COR-L47 (cell line): ENCODE measurements at places on chromosomes 7 and 10.

DNA sequence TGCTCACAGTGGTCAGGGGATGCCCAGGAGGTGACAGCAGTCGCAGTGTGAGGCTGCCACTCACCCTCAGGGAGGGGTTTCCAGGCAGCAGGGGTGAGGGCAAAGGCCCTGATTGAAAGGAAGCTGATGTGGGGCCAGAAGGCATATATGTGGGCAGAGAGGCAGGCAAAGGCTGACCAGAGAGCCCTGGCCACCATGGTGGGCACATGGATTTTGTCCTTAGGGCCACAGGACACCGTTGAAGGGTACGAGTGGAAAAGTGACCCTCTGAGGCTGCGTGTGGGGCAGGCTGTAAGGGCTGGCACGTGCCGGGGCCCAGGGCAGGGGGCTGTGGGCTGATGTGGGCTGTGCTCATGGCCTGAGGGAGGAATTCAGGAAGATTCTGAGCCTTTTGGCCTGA lies 57.5 kb upstream of the ZNF32 start:
- no peak for DNase-seq

DNA sequence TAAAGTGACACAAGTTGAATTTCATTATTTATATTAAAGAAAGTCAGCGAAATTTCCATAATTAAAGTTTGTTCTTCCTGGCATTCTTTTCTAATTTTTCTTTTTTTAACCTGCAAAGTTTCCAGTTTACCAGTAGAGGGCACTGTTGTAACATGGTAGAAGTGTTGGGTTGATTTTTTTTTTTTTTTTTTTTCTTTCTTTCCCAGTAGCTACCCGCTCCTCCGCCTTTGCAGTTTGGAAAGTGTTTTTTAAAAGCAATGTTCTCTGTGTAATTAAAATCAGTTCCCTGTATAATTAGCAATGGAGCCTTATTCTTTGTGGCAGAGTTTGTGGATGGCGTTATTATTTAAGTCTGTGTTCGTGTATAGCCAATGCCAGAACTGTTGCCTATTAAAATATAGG lies 53.7 kb downstream of the TAF3 start:
- DNase-seq, result no peak

- DNase-seq, result no peak
Observed at GRCh38 chr10:132395704-132396493, 1.1 kb upstream of the PWWP2B start.

- no peak for DNase-seq
Observed at GRCh38 chr7:100818825-100819224, 8.5 kb downstream of the EPHB4 start.

GRCh38 chr10:14356921-14357320 lies 26.2 kb upstream of the FRMD4A start:
- DNase-seq, result no peak

DNA sequence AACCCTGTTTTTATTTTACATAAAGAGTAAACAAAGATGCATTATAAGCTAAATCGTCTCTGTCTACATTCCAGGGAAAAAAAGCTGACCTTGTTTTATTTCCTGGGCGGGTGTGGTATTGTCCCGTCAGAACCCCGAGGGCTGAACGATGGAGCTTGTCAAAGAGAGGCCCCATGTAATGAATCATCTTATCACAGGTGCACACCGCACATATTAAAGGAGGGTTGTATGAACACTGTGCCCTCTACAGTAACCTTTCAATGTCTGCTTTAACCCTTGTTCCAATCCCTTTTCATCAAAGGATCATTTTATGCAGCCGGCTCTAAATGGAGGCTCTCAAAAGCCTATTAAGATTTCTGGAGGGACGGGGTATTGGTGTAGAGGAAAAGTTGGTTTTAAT lies 158.5 kb upstream of the YAE1 start:
- no peak for DNase-seq

DNA sequence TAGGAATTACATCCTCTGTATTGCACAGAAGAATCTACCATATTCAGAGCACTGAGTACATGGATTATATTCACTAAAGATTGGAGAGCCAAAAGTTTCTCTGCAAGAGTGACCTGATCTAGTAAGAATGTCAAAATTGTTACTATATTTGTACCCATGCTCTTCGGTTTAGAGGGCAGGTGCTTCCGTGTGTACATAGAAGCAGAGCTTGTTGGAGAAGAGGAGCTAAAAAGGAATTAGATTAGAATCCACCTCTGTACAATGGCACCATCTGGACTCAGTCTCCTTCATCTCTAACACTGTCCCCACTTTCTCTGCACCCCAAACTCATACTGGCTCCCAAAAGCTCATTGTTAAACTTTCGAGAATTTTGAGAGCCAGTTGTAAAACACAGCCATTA lies 8.3 kb downstream of the CALD1 start:
- no peak for DNase-seq

GRCh38 chr7:50534690-50535290 lies 30.4 kb downstream of the DDC start:
- no peak for DNase-seq

- no peak for DNase-seq
Observed at GRCh38 chr7:43458330-43459018, 124.4 kb upstream of the STK17A start.

- DNase-seq, result no peak
Observed at GRCh38 chr10:123888751-123889150, 2.9 kb downstream of the CPXM2 start.

- DNase-seq, result no peak
Observed at GRCh38 chr10:58887474-58887873, 289.0 kb upstream of the PHYHIPL start.

DNA sequence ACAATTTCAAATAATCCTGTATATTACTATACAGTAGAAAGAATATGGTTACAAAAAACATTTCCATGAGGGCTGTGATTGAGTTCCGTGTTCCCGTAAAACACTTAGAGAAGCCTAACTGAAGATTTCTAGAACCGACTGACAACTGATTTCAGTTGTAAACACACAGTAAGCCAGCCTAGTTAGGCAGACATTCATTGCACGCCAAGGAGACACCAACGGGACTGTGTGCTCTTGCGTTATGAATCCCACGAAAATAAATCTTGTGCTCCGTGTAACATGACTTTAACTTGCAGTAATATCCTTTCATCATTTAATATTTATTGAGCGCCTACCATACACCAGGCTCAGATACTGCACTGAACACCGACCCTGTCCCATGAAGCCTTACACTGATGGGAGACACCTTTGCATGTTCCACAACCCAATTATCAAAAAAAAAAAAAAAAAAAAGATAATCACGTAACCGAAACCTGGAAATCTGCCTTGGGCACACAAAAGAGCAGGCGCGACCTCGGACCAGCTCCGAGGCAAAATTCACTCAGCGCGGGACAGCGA lies 420 bp upstream of the KLHL7 start:
- DNase-seq, result no peak

DNA sequence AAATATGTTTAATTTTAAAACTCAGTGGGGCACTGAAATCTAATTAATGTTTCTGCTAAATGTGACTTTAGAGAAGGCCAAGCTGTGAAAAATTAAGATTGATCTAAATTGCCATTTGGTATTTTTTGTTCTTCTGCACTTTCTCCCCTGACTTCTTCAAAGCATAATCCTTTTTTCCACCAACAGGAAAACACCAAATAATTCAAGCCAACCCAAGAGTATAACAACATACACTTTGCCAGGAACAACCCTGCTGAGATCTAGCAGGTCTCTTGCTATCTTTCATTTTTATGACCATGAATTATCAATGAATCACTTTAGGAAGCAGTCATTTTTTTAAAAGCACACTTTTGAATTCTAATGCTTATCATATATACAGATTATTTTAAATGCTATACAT lies 100.1 kb downstream of the USP6NL start:
- DNase-seq, result no peak

- DNase-seq, result no peak
Observed at GRCh38 chr10:28566458-28567015, 33.6 kb downstream of the WAC start.

GRCh38 chr10:130141878-130142277 lies 5.7 kb downstream of the GLRX3 start:
- DNase-seq, result no peak

- DNase-seq, result no peak
Observed at GRCh38 chr7:84783141-84783778, 403.6 kb downstream of the SEMA3D start.

GRCh38 chr10:115052226-115052625 lies 40.9 kb upstream of the ATRNL1 start:
- no peak for DNase-seq
